Bladder microvascular endothelial cell (primary cell): ENCODE measurements at places on chromosomes 1 and 21. TPM values are rescaled to one million over a fixed set of nuclear protein-coding genes. Genes with fewer than 3 reads are reported as not detected.

The OR10J1 gene
- not detected in 2 replicates for total RNA-seq

The S100B gene
- total RNA-seq, result not detected in 2 replicates

The C1orf87 gene
- not detected in 2 replicates for total RNA-seq

The PTPRC gene
- total RNA-seq, result not detected in 2 replicates

The CFH gene
- 12.6 and 14.9 TPM in 2 replicates for total RNA-seq

The PPM1J gene
- 0.49 and 0.82 TPM in 2 replicates for total RNA-seq

The CD5L gene
- total RNA-seq, result 0.06 TPM in 1 of 2 replicates, not detected in the other

The RBP7 gene
- total RNA-seq, result 0.31 and 0.81 TPM in 2 replicates

The LENEP gene
- 0.76 TPM in 1 of 2 replicates, not detected in the other for total RNA-seq

The PHTF1 gene
- 30.4 and 44.1 TPM in 2 replicates for total RNA-seq

The ATP5PO gene
- total RNA-seq, result 126 and 143 TPM in 2 replicates

The KANK4 gene
- not detected in 2 replicates for total RNA-seq

The SHE gene
- 59.3 and 71.6 TPM in 2 replicates for total RNA-seq

The GPR37L1 gene
- not detected in 2 replicates for total RNA-seq

The PEAR1 gene
- total RNA-seq, result 11.0 and 35.0 TPM in 2 replicates

The NR5A2 gene
- total RNA-seq, result 4.7 and 16.8 TPM in 2 replicates

The CIART gene
- total RNA-seq, result 0.65 and 1.7 TPM in 2 replicates

The GUCA2B gene
- not detected in 2 replicates for total RNA-seq

The RAB7B gene
- not detected in 2 replicates for total RNA-seq
